ENCODE measurements at places on chromosomes 3 and 15.

DNA sequence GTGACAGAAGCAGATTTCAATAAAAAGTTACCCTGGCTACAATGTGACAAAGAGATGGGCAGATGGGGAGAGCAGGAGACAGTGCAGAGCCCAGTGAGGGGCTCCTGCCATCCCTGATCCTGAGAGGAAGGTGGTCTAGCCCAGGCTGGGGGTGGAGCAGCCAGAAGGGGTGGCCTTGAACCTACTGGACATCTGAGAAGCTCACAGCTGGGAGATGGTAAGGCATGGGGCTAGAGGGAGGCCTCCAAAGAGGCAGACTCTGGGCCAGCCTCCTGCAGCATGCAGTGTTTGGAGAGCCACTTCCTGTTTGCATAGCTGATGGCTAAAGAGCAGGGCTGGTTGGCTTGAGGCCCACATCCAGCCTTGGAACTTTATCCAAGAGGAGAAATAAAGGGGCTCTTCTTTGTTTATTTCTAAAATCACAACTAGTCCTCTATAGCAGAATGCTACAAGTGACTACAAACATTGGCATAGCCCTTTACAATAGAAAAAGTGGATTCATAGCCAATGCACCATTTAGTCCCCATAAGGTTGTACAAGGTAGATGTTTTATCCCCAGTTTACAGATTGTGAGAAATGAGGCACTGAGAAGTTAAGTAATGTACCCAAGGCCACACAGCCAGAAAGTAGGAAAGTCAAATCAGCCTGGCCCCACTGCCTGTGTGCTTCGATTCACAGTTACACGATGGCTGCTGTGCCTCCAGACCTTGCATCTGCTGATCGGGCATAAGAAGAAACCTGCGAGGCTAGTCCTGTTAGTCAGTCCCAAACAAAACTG is 4.6 kb downstream of the EFCC1 start:
- DNase-seq, result no peak

DNA sequence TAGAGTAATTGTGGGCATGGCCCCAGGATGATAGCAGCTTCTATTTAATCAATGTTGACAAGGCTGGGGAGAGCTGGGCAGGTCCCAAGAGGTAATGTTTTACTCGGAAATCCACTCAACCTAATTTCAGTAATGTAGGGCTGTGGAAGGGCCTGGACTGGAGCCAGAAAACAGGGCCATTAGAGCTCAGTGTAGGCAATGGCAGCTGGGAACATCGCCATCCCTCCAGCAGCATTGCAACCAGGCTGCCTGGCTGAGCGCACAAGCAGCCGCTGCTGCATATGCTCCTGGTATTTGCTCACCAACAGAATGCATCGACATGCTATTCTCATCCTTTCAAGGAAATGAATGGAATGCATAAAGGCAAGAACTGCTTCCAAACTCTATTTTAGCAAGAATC is 90.0 kb downstream of the GAP43 start:
- no peak for DNase-seq

DNA sequence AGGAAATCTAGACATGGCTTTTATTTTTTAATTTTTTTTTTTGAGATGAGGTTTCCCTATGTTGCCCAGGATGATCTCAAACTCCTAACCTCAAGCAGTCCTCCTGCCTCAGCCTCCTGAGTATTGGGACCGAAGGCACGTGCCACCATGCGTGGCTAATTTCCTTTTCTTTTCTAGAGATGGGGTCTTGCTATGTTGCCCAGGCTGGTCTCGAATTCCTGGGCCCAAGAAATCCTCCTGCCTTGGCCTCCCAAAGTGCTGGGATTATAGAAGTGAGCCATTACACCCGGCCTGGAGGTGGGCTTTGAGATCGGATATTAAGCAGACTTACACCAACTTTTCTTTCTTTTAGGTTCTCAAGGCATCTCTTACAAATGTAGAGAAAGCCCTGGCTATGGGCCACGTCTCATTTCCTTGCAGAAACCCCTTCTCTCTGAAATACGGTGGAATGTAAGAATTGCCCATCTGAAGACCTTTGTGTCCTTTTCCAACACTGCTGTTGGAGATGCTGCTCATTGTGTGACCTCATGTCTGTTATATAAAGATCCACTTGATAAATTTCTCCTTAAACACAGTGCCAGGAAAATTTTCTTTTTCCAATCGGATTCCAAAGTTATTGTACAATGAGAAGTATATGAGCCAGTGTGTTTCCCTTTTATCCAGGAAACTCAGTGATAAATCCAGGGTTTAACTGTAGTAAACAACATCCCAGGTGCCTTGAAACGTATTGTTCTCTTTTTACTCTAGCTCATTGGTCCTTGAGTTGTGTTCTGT is 36.8 kb upstream of the CFAP161 start:
- DNase-seq, result no peak

- no peak for DNase-seq
Measured at GRCh38 chr15:60137711-60138396, 133.7 kb downstream of the FOXB1 start.

GRCh38 chr15:59501597-59501996 is 63.6 kb downstream of the FAM81A start:
- no peak for DNase-seq

- no peak for DNase-seq
Measured at GRCh38 chr15:100785181-100786138, 94.2 kb upstream of the ALDH1A3 start.

Data from stimulated activated CD8-positive, alpha-beta memory T cell treated with anti-CD3 and anti-CD28 coated beads, Interleukin-7, amount 100 ng/mL, for 1 hour (primary cell).